Kidney tubule cell (primary cell): ENCODE measurements at places on chromosomes 2 and 18.

- DNase-seq = no peak
These were observed 41.3 kb downstream of the PDCL3 start for GRCh38 chr2:100603948-100604633.

DNA sequence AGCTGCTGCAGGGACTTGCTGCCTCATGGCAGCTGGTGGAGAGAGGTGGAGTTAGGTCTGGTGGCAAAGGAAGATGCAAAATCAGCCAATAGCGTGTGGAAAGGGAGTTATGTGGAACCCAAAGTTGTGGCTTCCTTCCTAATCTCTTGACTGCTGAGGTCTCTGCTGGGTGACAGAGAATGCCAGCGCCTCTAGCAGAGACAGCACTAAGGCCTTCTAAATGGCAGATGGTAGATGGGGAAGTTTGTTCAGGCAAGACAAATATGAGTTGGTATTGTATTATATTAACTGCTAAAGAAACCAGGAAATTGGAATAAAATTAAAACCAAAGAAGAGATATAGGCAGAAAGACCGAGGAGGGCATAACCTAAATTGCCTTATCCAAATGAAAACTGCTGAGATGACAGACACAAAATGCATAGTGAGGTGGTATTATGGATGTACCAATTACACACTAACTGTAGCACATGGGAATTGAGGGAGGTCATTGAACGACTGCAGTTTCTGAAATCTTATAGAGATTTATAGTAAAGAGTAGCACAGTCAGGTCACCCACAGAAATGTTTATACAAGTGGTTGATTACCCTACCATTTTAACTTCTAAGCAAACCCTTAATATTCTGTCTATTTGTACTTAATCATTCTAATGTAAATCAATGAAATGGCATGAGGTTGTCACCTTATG, 246.6 kb upstream of the SESTD1 start:
- no peak for DNase-seq

DNA sequence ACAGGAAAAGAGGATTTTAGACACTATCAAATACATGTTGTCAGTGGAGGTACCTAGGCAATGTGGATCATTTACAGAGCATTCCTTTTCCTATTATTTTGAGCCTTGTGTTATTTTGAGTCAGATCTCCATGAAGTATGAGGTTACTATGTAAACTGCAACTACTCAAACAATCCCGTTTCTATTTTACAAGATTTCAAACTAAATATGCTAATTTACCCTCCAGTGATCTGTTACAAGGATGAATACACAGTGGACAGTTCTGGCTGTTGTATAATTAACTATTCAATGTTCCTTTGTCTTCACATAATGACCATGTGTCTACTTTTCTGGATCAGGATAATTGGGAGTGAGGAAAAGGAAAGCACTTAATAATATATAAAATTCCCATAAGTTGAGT, 4.6 kb downstream of the HOXD1 start:
- peak; percentile 71 for DNase-seq

DNA sequence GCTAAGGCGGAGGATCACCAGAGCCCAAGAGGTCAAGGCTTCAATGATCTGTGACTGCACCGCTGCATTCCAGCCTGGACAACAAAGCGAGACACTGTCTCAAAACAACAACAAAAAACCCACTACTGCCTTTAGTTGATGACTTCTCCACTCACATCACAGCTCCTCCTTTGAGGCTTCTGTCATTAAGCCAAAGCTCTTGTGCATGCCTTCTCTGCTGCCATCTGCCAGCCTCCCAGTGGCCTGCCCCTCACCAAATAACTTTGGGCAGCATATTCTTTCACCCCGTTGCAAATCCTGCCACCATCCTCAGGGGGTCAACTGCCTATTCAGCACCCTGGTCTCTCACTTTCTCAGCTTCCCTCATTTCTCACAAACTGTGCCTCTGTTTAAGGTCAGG, 27.5 kb downstream of the OSBPL1A start:
- DNase-seq = no peak

DNA sequence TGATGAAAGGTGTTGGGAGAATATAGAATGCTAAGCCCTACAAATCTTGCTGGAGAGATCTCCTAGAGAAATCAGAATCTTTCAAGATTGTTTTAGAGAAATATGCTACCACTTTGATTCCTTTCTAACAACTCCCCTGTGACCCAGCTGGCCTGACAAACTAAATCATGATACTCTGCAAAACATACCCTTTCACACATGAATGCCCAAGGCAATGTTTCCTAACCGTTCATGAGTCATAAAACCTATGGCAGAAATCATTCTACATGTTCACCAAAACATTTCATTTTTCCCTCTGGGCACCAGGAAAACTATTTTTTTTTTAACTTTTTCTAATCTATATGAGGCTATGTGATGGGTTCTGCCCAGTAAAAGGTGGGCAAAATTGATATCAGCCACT, 77.8 kb upstream of the SETBP1 start:
- DNase-seq = peak; percentile 55

DNA sequence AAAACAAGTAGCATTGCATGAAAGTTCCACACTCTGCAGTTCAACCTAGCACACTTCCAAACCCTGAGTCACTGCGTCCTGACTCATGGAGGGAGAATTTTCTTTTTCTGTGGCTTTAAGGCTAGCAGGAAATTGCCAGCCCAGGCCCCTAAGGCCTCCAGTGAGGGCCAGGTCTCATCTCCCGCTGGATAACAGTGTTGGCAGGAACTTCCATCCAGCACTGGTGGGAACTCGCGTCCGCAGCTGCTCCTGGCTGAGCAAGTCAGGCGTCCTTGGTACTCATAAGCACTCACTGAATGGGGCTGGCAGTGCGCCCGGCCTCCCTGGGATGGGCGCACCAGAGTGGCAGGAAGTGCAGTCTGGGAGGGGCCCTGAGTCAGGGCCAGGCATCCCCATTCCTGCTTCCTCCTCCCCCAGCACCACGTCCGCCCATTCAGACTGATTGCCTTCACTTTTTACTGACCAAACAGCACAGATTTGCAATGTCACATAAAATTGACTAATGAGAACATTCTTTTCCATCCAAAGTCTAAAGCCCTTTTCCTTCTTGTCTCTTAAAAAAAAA, 14.3 kb downstream of the MALL start:
- DNase-seq = peak; percentile 100

DNA sequence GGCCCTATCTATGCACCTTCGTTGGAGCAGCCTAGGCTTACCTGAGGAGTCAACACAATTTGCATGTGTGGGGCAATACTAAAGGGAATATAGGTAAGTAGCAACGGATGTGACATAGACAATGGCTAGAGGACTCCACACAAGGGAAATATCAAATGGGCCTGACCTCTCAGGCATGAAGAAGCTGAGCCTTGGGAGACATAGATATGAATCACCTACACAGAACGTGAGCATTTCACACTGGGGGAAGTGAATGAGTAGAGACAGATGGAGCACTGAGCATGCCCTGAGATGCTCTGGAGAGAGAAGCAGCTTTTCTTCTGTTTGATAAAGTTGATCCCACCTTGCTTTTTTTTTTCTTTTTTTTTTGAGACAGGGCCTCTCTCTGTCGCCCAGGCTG, 97.9 kb downstream of the ATL2 start:
- peak; percentile 96 for DNase-seq

DNA sequence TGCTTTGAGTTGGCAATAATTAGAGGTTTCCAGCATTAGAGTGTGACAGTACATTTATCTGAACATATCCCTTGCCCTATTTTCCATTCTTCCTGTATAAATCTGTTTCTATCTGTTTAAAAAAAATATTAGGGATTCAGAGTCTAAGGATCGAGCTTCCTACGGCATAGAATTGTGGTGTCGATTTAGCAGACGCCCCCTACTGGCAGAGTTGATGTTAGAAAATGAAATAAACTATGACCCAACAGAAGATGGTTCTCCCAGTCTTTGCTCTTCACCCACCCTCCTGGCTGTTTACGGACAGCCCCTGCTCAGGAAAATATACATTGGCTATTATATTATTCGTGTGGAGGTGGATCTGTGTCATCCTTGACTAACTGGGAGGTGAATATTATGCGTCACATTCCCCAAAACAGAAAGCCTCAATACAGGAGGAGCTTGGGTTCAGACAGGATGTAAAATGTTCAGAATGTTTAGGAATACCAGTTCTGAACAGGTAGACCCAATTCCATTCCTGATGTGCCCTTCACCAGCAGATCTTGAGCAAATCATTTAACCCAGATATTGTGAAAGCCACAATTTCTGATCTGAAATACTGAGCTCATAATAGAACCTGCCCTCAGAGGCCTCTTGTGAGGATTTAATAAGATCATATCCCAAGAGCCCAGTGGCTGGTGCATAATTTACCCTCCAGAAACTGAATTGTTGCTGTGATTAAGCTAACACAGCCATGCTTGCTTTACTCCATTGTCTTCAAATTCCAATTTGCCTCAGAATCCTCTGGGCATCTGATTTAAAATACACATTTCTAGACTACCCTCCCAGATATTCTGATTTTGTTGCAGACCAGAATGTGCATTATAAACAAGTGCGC, 10.8 kb upstream of the ERMN start:
- peak; percentile 48 for DNase-seq

GRCh38 chr2:140288726-140289125, 1508.5 kb upstream of the NXPH2 start:
- no peak for DNase-seq

GRCh38 chr2:129816813-129817574, 162.5 kb upstream of the RAB6C start:
- DNase-seq = no peak

- DNase-seq = no peak
These were observed 545 bp upstream of the CDCA7 start for GRCh38 chr2:173354073-173354581.

- DNase-seq = no peak
These were observed 36.5 kb downstream of the MGAT5 start for GRCh38 chr2:134290358-134290757.

- no peak for DNase-seq
These were observed 144.7 kb downstream of the LYPD6B start for GRCh38 chr2:149183187-149183586.

DNA sequence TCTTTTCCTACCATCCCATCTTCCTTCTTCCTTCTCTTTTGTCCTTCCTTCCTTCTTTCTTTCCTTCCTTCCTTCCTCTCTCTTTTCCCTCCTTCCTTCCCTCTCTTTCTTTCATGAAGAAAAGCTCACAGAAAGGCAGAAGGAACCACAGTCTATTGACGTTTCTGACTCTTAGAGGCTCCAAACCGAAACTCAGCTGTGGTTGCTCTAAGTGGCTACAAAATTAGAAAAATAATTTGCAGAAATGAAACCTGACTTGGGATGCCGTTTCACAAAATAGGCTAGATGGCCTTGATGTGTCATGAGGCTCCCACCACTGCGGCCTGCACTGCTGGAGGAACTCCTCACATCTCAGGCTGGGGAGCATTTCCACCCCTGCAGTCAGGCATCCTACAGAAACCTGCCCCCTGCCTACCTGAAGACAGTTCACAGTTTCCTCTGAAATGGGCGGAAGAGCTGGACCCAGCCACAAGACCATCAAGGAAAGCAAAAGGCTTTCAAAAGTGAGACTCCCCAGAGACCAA, 165.6 kb downstream of the SMAD7 start:
- no peak for DNase-seq

GRCh38 chr2:6626401-6627012, 239.2 kb downstream of the CMPK2 start:
- DNase-seq = no peak

GRCh38 chr2:39779927-39780326, 869 bp upstream of the THUMPD2 start:
- no peak for DNase-seq

DNA sequence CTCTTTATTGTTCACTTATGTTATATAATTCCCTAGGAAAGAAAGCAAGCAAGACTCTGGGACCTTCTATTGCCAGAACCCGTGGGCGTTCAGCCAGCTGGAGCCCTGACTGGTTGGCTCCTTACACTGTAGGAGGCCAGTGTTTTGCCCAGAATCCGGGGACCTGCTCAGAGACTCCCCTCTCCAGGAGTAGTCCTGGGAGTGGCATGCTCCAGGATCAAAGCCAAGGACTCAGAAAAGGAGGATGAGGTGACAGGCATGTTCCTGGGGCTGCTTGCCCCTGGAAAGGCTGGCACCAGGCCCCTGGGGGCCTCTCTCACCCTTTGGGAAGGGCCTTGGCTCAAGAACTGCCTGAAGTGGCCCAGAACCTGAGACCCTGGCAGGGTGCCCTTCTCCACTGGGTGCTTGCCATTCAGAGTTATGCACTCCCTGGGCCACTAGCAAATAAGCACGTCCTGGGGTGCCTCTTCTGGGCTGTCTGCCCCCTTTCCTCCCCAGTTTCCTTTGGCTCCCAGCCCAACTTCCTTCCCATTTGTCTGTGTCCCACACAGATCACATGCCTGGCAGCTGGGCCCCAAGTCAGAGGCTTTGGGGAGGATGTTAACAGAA, 19.6 kb upstream of the KIF3C start:
- DNase-seq = no peak

DNA sequence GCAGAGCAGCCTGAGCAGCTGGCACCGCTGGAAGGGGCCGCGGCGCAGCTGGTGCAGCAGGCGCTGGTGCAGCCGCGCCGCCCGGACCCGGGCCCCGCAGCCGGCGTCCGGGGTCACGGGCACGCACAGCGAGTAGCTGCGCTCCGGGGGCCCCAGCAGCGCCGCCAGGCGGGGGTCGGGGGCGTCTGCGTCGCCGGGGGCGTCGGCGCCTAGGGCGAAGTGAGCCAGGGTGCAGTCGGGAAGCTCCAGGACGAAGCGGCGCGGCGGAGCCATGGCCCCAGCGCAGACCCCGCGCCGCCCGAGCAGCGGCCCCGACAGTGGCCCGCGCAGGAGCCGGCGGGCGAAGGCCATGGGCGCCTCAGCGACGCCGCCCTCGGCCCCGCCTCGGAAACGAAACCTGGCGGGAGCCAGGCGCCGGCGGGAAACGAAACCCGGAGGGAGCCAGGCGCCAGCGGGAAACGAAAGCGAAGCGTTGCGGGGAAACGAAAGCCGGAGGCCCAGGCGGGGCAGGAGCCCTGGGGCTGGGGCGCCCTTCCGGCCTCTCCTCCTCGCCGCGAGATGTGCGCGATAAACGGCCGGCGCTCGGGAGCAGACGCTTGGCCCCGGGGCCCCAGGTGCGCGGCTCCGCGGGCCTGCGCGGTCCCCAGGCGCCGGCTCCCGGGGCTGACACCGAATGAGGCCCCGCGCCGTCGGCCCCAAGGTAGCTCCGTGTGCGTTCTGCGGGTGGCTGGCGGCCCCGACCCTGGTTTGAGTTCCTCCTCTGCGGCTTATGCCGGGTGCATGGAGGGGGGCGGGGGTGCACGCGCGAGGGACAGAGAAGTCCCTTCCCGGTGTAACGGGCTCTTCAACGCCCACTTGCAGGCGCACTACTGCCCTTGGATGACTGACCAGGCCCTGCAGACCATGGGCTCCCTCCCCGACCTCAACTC, at the start of gene CMPK2:
TSS of gene CMPK2 (minus strand) at position 562 of the 929 bp plus-strand sequence. CDS start at position 351, 211 bp downstream.
- peak; percentile 69 for DNase-seq
